ENCODE measurements at places on chromosomes 13 and 19.

GRCh38 chr13:108315991-108316390 lies 46.5 kb downstream of the TNFSF13B start:
- H3K4me3 ChIP-seq = no peak overlapping the region
- no peaks in the 10 kb centered on the region for H3K36me3 ChIP-seq
- H3K4me1 ChIP-seq = no peaks in the 10 kb centered on the region
- H3K27me3 ChIP-seq = no peaks in the 10 kb centered on the region
- H3K27ac ChIP-seq = no peak overlapping the region
- DNase-seq = no peak

GRCh38 chr19:932648-933552 lies 7.1 kb downstream of the ARID3A start:
- H3K4me1 ChIP-seq = peaks cover 32% of the 10 kb centered on the region
- H3K4me3 ChIP-seq = peak overlapping the region; percentile 41
- H3K36me3 ChIP-seq = no peaks in the 10 kb centered on the region
- H3K27ac ChIP-seq = no peak overlapping the region

DNA sequence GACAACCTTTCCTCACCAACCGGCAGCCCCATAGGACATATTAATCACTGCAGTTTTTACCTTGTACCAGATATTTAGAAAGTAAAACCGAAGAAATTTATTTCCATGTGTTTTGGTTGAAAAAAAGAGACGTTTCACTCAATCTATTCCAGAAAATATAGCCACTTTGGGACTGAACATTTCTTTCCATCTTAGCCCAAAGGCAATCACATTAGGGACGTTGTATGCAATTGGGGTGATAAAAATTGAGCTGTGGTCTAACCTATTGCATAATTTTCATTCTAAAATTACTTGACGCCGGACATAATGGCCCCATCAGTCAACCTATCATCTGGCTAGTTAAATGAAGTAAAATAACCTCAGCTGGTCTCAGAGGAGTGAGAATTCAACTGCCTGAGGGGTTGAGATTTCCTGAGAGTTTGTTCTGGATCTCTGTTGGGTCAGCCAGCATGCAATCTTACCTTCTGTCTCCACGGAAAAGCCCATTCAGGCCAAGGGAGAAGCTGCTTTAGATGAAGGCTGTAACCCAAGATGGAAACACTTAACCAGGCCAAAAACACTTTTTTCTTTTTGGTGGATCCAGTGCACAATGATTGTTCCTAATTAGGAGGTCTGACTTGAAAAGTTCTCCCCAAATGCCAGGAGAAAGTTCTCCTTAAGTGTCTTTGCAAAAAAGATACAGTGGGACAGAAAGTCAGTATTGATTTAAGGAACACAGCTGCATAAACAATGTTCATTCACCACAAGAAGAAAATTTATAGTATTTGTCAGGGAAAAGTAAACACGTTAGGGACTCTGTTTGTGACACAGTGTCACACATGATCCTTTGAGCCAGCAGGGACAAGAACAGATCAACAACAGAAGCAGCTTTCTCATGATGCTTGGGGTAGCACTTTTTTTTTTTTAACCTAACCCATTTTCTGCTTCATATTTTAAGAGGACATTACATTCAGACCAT lies 34.1 kb downstream of the DLEU7 start:
- no peak overlapping the region for H3K27ac ChIP-seq
- no peaks in the 10 kb centered on the region for H3K36me3 ChIP-seq
- no peak for DNase-seq

DNA sequence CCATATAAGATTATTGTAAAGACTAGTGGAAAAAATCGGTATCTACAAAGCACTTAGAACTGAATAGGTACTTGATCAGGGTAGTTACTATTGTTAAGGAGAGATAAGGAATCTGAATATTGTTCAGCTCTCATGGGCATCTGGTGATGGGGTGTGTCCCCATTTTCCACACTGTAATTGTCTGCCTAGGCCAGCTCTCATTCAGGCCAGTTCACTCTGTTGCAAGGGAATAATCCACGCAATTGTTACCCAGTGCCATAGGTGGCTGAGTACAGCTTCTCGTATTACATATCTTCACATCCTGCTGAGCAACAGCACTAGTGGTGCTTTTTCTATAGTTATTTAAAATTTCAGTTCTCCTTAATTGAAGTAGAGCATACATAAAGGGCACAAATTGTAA lies 45.6 kb upstream of the C13orf42 start:
- H3K36me3 ChIP-seq = no peaks in the 10 kb centered on the region
- no peaks in the 10 kb centered on the region for H3K4me1 ChIP-seq
- H3K4me3 ChIP-seq = no peak overlapping the region

- H3K4me3 ChIP-seq = no peak overlapping the region
- no peak for DNase-seq
- peaks cover 17% of the 10 kb centered on the region for H3K36me3 ChIP-seq
- peaks cover 18% of the 10 kb centered on the region for H3K4me1 ChIP-seq
- H3K27ac ChIP-seq = no peak overlapping the region
- H3K27me3 ChIP-seq = no peaks in the 10 kb centered on the region
Measured at GRCh38 chr19:55620410-55621204, 3.8 kb downstream of the ZNF784 start.

DNA sequence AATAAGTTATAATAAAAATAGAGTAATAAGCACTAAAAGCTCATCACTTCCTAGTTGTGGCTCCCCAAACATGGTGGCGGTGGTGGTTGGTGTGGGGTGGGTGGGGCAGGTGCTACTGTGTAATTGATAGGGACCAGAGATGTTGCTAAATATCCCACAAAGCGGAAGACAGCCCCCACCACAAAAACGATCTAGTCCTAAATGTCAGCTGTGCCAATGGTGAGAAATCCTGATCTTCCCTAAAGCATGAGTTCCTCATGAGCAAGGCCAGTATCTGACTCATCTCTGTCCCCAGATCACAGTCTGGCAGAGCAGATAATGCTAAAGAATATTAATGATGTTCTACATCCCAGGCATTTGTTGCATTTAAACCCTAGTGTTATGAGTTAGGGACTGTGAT lies 1.9 kb upstream of the EDDM13 start:
- H3K27me3 ChIP-seq = no peaks in the 10 kb centered on the region
- DNase-seq = no peak
- H3K4me1 ChIP-seq = no peaks in the 10 kb centered on the region
- H3K4me3 ChIP-seq = no peak overlapping the region
- H3K36me3 ChIP-seq = no peaks in the 10 kb centered on the region
- H3K27ac ChIP-seq = no peak overlapping the region

DNA sequence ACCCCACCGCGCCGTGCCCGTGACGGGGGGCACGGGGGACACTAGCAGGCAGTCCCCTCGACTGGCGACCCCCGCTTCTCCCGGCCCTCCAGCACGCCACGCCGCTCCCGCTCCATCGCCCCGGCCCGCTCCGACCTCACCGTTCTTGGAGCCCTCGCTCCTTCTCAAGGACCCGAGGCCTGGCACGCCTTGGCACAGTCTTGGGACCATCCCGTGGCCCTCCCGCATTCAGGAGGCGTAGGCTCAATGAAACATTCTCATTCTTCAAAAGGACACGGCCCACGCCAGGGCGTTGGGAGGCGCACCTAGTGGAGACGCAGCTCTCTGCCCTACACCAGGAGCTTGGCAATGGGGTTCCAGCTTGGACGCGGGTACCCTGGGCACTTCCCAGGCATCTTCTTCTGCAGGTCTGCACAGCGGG lies 473 bp upstream of the CERS1 start:
- no peak overlapping the region for H3K27ac ChIP-seq
- H3K4me3 ChIP-seq = no peak overlapping the region
- H3K27me3 ChIP-seq = no peaks in the 10 kb centered on the region
- no peak for DNase-seq
- H3K4me1 ChIP-seq = peaks cover 14% of the 10 kb centered on the region

- peaks cover 8% of the 10 kb centered on the region for H3K4me1 ChIP-seq
- no peaks in the 10 kb centered on the region for H3K27me3 ChIP-seq
- peaks cover 39% of the 10 kb centered on the region for H3K36me3 ChIP-seq
- H3K27ac ChIP-seq = no peak overlapping the region
- no peak overlapping the region for H3K4me3 ChIP-seq
- DNase-seq = no peak
Measured at GRCh38 chr13:98500963-98501421, 75.9 kb downstream of the STK24 start.

DNA sequence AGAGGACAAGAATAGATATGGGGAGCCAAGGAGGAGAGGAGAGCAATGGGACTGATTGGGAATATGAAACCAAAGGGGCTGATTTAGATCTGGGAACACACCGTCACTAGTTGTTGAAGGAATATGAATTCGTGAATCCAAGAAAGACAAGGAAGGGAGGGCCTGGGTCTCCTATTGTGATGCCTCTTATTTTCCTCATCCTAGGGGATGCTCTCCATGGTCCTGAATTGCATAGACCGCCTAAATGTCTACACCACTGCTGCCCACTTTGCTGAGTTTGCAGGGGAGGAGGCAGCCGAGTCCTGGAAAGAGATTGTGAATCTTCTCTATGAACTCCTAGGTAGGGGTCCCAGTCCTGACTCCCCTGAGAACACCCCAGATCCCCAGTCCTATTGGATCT lies 21.5 kb downstream of the RYR1 start:
- H3K27ac ChIP-seq = no peak overlapping the region
- no peaks in the 10 kb centered on the region for H3K36me3 ChIP-seq

GRCh38 chr19:49997709-49998108 lies 27.5 kb downstream of the VRK3 start:
- peaks cover 33% of the 10 kb centered on the region for H3K36me3 ChIP-seq
- no peak for DNase-seq
- H3K27ac ChIP-seq = no peak overlapping the region
- no peaks in the 10 kb centered on the region for H3K27me3 ChIP-seq
- peaks cover 2% of the 10 kb centered on the region for H3K4me1 ChIP-seq
- H3K4me3 ChIP-seq = no peak overlapping the region

GRCh38 chr13:47136504-47136941 lies 239.7 kb upstream of the HTR2A start:
- no peaks in the 10 kb centered on the region for H3K27me3 ChIP-seq
- no peak for DNase-seq
- H3K27ac ChIP-seq = no peak overlapping the region
- H3K4me1 ChIP-seq = no peaks in the 10 kb centered on the region
- H3K36me3 ChIP-seq = no peaks in the 10 kb centered on the region

GRCh38 chr13:69579351-69579750 lies 528.3 kb upstream of the ATXN8OS start:
- H3K4me3 ChIP-seq = no peak overlapping the region
- no peaks in the 10 kb centered on the region for H3K4me1 ChIP-seq
- DNase-seq = no peak
- H3K36me3 ChIP-seq = no peaks in the 10 kb centered on the region
- no peaks in the 10 kb centered on the region for H3K27me3 ChIP-seq

Measured in T-cell (primary cell).